Right cardiac atrium (tissue), 5 donors: ENCODE measurements at places on chromosomes 3 and 15. TPM values are rescaled to one million over a fixed set of nuclear protein-coding genes. Genes with fewer than 3 reads are reported as not detected.

GRCh38 chr3:167718582-167718981 lies 16.1 kb downstream of the PDCD10 start:
- no peak for DNase-seq

LEKR1 gene
- 0.97 TPM for total RNA-seq

LAMB2 gene
- 824 TPM for total RNA-seq

DNA sequence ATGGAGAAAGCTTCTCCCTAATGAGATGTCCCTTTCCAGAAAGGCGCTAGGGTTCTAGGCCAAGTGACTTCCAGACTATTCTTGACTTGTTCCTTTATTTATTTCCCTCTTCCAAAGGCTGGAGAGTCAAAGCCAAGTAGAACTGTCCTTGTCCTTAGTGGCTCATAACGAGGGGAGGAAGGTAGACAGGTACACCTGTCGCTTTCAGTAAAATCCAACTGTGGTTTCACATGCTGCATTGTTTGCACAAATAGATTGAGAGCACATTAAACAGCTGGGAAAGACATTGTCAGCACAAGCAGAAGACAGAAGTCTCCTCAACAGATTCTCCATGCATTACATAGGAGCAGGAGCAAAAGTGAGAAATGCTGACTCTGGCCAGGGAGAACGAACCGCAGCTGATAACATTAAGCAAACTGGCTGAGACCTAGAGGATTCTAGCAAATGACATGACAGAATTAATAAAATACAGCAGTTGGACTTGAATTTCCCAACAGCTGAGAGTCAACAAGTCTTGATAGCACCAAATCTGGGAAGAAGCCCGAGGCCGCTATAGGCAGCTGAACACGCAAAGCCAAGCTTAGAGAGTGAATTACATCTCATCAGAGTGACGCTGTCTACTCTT lies 227.7 kb downstream of the TLE3 start:
- DNase-seq, result no peak

NRG4 gene
- total RNA-seq, result not detected
